Left lobe of liver (tissue), 2 donors: ENCODE measurements at places on chromosomes 13 and 19. TPM values are rescaled to one million over a fixed set of nuclear protein-coding genes. Genes with fewer than 3 reads are reported as not detected.

The PLVAP gene
- 4.6 TPM for total RNA-seq

The ZNF441 gene
- total RNA-seq: 3.0 TPM

The F10 gene
- 124 TPM for total RNA-seq

DNA sequence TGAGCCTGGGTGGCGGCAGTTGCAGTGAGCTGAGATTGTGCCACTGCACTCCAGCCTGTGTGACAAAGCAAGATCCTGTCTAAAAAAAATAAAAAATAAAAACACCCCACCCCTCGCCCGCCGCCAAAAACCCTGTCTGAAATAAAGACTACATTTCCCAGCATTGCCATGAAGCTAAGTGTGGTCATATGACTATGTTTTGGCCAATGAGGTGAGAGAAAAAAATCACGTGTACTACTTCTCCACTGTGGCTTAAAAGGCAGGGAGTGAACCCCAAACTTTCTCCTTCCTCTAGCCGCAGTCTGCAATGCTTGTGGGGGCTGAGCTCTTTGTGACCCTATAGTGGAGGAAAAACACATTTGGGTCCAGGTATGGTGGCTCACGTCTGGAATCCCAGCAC lies 54.9 kb downstream of the COLGALT1 start:
- no peak for DNase-seq

DNA sequence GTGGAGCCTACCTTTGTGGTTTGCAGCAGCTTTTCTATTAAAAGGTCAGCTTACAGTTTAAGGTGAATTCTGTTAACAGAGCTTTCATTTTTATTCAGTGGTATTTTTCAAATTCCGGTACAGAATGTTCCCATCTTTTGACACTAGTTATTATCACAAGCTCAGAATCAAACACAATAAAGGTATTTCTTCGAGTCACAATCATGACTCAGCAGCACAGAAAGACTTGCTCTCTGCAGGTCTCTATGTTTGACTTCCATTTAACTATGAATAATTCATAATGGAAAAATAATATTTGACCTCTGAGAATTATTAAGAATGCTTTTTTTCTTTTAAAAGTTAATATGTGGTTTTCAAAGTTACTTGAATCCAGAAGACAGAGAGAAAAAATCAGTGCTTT lies 28.2 kb downstream of the DACH1 start:
- no peak for DNase-seq

- DNase-seq: peak; percentile 55
These were observed 25.0 kb downstream of the SH3GL1 start for GRCh38 chr19:4375164-4376027.

- no peak for DNase-seq
These were observed 6.8 kb downstream of the ZNF564 start for GRCh38 chr19:12544401-12544876.

DNA sequence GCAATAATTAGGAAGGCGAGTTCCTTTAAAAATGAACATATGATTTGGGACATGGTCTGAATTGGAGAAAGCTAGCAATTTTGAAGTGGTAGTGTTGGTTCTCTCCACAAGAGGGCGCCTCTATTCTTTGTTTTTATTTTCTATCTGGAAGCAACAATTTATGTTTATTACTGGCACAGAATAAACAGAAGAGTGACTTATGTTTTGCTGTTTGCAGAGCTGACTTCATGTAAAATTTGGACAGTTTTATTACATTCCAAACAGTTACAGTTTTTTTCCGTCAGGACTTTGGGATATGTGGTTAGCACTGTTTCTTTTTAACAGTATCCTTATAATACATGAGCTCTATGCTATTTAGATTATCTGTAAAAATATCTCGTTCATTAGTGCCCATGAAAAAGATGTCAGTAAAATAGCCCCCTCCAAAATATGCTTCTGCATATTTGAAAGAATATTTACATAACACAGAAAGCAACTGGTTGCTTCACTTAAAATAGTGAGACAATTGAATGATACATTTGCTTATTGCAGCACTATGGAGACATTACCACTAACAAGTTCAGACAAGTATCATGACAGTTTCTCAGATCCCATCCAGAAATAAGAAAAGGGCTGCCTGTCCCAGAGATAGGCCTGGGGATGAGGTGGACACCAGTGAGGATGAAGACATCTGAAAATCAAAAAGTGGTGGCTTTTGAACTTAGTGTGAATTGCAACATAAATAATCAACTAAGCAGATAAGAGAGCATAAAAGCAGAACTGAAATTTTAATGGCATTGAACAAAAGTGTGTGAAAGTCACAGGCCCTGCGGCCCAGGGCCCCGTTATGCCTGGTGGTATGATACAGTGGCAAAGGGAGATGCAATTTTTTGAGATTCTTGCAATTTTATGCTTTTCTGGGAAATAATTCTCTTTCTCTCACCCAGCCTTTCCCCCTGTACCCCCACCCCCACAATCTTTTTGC lies 32.3 kb upstream of the FGF9 start:
- DNase-seq: no peak

DNA sequence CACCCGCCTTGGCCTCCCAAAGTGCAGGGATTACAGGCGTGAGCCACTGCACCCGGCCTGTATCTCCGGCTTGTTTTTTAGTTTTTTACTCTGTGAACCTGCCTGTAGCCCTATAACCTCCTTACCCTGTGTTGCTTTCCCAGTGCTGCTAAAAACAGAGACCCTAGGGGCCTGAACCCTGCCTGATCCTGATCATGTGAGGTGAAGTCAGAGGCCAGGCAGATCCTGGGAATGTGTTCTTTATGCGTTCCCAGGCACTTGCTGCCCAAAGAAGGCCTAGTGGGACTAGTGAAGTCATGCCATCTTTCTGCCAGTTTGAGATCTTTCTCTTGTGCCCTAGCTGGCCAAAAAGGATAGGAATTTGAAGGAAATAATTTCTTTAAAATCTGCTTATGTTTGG lies 4.6 kb downstream of the UBA2 start:
- DNase-seq: no peak

DNA sequence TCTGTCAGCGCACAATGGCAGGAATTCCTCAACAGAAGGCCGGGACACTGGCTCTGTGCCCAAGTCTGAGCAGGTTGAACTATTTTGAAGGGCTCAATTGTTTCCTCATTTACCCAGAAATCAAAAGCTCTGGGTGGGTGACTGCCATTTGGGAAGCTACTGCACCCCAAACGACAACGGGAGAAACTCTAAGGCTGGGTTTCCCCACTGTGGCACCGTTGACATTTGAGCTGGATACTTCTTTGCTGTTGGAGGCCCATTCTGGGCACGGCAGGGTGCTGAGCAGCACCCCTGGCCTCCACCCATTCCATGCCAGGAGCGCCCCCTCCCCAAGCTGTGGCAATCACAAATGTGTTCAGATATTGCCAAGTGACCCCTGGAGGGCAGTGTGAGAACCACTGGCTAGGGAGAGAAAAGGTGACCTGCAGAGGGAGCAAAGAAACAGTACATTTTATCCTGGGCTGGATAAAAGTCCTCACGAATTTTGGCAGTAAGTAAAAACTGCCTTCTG lies 62.5 kb downstream of the RFX2 start:
- peak; percentile 48 for DNase-seq

GRCh38 chr13:19766591-19766990 lies 16.2 kb downstream of the PSPC1 start:
- no peak for DNase-seq

- peak; percentile 98 for DNase-seq
These were observed 110.5 kb downstream of the KCNRG start for GRCh38 chr13:50125554-50126262.

DNA sequence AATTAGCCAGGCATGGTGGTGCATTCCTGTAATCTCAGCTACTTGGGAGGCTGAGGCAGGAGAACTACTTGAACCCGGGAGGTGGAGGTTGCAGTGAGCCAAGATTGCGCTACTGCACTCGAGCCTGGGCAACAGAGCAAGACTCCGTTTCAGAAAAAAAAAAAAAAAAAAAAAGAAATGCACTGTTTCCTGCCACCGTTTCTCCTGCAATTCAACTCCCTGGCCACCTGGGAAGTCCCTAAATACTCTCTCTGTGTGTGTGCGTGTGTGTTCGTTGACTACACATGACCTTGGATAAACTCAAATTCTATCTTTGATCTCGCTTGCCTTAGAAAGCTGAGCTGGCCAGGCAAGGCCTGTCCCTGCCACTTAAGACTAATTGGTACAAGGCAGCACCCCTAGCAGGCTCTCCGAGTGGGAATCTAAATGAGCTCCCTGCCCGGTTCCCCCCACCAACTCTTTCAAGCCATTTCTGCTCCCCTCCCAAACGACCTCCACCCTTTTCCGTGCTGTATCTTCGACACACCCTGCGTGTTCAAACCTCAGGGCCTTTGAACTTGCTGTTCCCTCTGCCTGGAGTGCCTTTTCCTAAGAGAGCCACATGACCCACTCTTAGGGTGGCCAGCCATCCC lies 5.2 kb upstream of the BCAT2 start:
- DNase-seq: no peak

DNA sequence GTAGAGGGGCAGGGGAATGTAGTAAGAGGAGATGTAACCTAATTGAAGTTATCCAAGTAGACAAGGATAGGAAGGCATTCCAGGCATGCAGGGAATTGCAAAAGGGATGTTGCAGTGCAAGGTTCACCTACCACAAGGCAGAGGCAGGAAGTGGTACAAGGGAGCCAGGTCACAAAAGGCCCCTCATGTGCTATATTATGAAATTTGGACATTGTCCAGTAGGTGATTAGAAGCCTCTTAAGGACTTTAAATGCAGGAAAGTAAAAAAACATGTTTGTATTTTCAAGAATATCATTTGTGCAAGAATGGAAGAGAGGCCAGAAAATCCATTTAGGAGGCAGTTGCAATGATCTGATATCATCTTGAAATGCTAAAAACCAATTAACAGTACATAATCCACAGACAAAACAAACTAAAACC lies 111.4 kb downstream of the FRY start:
- DNase-seq: no peak

DNA sequence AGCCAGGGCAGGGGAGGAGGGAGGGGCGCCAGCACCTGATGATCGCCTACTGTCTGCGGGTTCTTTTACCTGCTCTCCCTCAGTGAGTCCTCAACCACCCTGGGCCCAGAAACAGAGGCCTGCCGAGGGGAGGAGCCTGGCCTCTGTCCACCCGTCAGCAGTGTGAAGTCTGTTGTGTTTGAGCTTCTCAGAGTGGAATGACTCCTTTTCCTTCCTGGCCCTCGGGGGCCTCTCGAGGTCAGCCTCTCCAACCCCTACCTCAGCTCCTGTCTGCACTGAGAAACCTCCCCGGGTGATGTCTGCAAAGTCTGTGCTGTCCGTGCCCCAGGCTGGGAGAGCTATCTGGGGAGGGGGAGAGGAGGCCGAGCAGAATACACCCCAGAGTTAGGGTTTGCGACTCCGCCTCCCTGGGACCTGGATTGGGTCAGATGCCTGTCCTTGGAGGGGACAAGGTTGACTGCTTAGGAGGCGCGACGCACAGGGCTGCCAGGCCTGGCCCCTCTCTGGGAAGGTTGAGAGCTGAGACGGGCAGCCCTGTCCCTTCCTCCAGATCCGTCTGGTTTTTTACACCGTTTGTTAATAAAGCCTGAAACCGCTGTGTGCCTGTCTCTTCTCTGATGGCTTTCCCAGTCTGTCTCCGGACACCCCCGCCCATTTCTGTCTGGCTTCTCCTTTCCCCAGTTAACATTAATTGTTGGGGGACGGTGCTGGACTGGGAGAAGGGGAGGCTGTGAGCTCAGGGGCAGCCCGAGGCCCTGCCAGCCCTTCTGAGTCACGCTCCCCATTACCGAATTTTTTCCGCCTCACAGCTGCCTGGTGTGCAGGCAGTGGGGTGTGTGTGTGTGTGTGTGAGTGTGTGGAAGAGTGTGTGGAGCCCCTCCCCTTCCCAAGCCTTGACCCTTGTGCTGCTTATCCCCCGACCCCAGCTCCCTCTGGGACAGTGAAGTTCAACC lies 989 bp upstream of the SSC5D start:
- DNase-seq: no peak

DNA sequence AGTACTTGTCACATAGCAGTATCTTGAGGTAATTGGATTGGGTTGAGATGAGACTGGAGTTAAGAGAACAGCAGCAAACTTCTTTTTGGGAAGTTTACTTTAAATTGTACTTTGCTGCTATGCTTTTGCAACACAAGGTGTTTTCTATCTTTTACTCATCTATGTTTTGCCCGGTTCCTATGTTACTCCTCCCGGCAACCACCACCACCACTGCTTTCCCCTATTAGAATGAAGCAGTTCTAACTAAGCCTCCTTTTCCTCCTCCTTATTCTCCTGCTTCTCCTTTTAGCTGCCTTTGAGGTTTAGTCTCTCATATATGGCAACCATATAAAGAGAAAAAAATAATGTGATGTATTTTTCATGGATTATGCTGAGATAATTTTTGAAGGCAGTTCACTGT lies 233.5 kb downstream of the ITGBL1 start:
- DNase-seq: no peak

- DNase-seq: peak; percentile 67
These were observed 1.1 kb downstream of the HSPB6 start for GRCh38 chr19:35755550-35756376.

DNA sequence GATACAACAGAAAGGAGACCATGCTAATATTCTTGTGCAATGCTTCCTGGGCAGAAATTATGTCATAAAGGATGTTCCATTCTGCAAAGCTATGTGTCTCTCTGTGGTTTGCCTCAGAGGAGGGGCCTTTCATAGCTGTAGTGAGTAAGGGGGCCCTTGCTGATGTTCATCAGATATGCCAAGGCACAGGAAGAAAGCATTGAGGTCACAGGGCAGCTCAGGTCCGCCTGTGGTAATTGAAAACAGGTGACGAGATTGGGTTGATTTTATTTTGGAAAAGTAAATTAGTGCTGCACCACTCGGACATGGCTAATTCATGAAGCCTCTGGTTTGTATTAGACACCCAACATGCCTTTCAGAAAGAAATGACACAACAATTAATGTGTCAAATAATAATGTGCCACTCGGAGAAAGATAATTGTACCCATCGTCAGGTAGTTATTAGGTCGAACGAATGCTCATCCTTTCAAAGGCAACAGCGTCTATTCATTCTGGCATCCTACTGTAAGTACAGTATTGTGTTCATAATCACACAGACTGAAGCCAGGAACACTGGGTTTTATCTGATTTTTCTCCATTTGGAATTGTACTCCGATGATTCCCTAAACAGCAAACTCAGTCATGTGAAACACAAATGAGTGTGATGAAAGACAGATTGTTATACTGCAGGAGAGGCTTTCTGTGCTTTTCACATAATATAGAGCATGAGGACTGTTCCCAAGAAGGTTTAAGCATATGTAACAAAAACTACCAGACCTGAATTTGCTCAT lies 421.6 kb upstream of the KLF12 start:
- DNase-seq: no peak

DNA sequence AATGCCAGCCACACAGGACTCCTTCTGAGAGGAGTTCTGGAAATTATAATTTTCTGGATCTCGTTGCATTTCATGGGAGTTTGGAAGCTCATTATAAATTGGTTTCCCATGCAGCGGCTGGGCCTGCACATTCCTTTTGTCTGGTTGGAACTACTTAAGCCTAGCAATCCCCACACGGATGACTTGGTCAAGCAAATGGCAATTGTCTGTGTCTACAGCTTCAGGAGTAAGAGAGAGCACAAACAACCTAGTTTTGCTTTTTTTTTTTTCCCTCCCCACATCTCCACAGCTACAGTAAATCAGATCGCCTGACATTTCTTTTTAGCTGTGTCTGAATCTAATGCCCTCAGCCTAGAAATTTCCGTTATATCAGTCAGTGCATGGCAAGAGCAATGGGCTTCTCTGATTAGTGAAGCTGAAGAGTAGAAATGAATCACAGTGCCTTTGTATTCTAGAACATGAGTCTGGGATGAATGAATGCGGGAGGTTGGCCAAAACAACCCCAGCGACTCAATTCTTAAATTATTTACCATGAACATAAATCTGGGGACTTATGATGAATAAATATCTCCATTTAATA lies 15.1 kb downstream of the PCDH8 start:
- DNase-seq: no peak
